ENCODE measurements at places on chromosomes 7 and 10.

DNA sequence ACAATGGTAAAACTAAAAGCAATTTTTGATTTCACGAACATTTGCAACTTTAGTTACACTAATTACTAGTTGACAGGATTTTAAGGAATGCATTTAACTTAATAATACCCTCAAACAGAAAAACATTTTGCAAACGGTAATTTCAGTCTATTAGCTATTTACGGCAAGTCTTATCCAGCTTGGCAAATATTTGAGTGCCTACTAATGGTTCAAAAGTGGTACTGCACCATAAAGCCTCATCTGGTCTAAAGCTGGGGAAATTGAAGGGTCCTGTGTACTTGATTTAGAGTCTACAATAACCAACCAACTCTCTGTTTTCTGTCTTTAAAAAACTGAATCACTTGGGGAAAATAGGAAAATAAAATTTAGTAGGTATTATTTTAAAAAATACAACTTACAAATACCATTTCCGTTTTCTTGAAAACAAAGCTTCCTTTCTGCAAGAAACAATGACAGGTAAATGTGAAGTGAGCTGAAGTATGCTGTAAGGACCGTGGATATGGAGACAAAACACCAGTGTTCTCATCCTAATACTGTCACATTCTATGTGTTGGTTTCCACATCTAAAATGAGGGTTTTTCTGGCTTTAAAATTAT is 142.3 kb downstream of the VPS50 start:
- peak; percentile 62 for DNase-seq

- DNase-seq = peak; percentile 59
These were observed 31.1 kb downstream of the PLXDC2 start for GRCh38 chr10:19847321-19847720.

DNA sequence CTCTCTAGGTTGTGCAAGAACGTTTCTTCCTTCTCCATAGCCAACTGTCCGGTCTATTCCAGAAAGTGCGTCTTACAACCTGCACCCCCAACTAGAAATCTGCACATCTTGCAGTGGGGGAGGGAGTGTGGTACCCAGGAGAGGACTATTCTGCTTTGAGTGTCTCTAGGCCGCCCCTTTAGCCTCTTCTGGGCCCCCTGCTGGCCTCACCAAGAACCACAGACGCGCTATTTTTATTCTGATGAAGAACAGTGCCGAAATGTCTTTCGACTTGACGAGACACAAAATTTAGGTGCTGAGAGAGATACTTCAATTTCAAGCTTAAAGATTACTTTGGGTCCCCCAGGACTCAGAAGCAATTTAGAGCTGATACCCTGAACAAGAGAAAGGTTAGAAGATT is 1.0 kb downstream of the CNPY1 start:
- no peak for DNase-seq

DNA sequence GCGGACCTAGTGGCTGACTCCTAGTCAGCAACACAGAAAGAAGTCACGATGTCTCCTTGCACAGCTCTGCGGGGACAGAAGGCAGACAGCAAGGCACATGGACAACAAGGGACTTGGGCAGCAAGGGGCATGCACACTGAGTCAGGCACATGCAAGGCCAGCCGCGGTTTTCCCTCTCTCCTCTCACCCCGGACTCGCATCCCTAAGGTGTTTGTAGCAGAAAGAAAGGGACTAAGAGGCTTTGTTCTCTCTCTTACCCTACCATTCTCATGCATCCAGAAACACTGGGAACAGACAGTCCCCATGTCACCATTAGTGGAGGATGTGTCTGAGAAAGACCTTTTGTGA is 193.3 kb upstream of the PHF14 start:
- no peak for DNase-seq

DNA sequence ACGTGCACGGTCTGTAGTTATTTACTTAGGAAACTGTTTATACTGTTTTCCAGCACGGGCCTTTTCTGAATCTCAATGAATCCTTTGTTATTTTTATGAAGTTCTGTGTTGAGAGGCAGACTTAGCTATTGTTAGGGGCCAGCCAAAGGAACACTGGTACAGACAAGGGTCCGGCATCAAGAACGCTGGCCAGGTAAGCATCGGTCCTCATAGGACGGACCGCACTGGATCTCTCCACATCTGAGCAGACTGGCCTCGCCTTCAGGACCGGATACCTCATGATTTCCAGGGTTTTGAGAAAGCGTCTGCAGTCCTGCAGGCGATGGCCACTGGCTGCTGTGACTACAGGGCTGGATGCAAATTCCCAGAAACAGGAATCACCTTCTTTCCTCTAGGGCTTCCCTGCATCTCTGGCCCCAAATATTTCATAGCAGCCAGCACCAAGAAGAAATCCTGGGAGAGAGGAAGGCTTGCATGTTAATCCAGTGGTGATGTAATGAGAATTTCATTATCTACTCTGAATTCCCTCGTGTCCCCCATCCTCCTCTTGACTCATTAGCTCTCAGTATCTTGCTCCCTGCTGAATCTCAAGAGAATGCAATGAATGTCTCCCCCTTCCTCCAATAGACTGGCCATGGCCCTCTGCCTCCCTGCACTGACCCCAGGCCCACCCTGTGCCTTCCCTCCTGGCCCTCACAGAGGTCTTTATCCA is 325.4 kb upstream of the NPVF start:
- no peak for DNase-seq
